ENCODE measurements at places on chromosomes 2 and 18. TPM values are rescaled to one million over a fixed set of nuclear protein-coding genes. Genes with fewer than 3 reads are reported as not detected.

PMAIP1 gene
- 1.1 TPM for total RNA-seq

- peak; percentile 22 for DNase-seq
- H3K27me3 ChIP-seq, result no peaks in the 10 kb centered on the region
- no peak overlapping the region for H3K4me3 ChIP-seq
- peak overlapping the region; percentile 49 for H3K27ac ChIP-seq
- peaks cover 31% of the 10 kb centered on the region for H3K4me1 ChIP-seq
These were observed 508 bp upstream of the TUBA4B start for GRCh38 chr2:219252570-219252899.

- H3K27me3 ChIP-seq, result no peaks in the 10 kb centered on the region
- no peaks in the 10 kb centered on the region for H3K4me1 ChIP-seq
- H3K36me3 ChIP-seq, result no peaks in the 10 kb centered on the region
These were observed 145.4 kb upstream of the ZNF516 start for GRCh38 chr18:76640438-76640837.

DNA sequence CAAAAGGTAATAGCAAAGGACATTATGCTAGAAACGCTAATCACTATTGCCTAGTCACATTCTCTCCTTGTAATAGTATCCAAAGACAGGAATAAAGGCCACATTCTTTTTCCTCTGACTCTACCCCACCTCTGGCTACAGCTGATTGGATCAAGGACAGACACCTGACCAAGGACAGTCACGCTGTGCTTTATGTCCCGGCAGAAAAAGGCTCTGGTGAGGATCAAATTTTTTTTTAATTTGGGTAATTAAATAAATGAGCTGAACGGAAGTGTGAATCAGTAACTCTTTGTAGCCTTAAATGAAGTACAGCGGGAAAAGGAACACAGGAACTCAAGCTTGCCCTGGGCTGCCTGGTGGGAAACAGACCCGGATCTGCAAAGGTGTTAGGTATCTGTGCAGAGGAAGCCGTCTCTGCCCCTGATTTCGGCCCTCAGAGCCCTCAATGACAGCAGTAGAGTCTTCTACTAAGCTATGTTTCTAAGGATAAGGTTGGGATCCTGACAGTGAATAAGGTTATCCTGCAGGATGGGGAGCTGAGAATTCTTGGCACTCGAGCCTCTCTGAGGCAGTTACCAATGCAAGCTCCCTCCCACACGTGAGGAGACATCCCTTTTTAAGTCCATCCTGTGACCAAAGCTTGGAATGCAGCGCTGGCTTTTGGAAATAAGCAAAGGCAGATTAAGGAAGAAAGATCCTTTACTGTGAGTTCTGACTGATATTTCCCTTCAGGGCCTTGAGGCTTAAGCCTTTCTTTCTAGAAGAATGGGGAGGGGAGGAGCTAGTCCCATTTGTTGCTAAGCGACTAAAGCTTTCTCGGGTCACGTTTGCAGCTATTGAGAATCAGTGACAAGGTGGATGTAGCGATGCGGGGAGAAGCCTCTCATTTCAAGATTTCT, 37.8 kb upstream of the IKZF2 start:
- no peak overlapping the region for H3K4me3 ChIP-seq
- H3K27me3 ChIP-seq, result no peaks in the 10 kb centered on the region
- peaks cover 7% of the 10 kb centered on the region for H3K4me1 ChIP-seq
- DNase-seq, result peak; percentile 40
- H3K36me3 ChIP-seq, result no peaks in the 10 kb centered on the region

- H3K4me3 ChIP-seq, result no peak overlapping the region
- peaks cover 15% of the 10 kb centered on the region for H3K4me1 ChIP-seq
- DNase-seq, result no peak
- H3K36me3 ChIP-seq, result no peaks in the 10 kb centered on the region
These were observed 159.9 kb downstream of the PRPF40A start for GRCh38 chr2:152557273-152557888.

GRCh38 chr18:25177631-25178030, 174.3 kb downstream of the ZNF521 start:
- no peak overlapping the region for H3K4me3 ChIP-seq
- DNase-seq, result no peak
- H3K4me1 ChIP-seq, result no peaks in the 10 kb centered on the region
- H3K27ac ChIP-seq, result no peak overlapping the region

GRCh38 chr2:191012346-191012745, 1.6 kb downstream of the STAT1 start:
- H3K27me3 ChIP-seq, result no peaks in the 10 kb centered on the region
- no peak overlapping the region for H3K27ac ChIP-seq
- no peak overlapping the region for H3K4me3 ChIP-seq
- peaks cover 31% of the 10 kb centered on the region for H3K4me1 ChIP-seq
- DNase-seq, result no peak

GRCh38 chr2:60347781-60348180, 205.7 kb downstream of the BCL11A start:
- H3K27ac ChIP-seq, result no peak overlapping the region
- DNase-seq, result no peak
- no peak overlapping the region for H3K4me3 ChIP-seq
- peaks cover 10% of the 10 kb centered on the region for H3K4me1 ChIP-seq
- no peaks in the 10 kb centered on the region for H3K36me3 ChIP-seq
